Stimulated activated CD8-positive, alpha-beta memory T cell treated with anti-CD3 and anti-CD28 coated beads, Interleukin-15, amount 100 ng/mL, for 24 hours (primary cell): ENCODE measurements at places on chromosomes 1 and 21.

DNA sequence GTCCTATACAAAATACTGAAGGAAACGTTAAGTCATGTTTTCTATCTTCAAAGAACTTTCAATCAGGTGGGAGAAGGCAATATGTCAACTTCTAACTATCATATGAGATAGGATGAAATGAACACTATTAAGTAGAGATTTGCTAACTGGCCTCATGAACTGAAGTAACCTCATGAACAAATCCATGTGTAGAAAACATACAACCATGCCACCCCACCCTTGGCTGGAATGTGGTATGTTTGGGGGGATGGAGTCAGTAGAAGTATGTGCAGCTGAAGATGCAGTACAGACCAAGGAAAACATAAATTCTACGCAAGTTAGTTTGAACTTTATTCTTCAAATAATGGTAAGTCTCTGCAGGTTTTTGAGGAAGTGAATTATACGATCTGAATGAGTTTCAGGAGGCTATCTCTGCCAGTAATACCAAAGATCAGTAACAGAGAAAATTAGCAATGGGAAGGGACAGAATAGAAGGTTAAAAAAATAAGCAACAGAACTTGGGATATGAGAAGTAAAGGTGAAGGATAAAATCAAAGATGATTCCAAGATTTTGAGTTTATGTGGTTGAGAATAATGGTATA, 4.5 kb downstream of the TRMT1L start:
- no peak for DNase-seq

DNA sequence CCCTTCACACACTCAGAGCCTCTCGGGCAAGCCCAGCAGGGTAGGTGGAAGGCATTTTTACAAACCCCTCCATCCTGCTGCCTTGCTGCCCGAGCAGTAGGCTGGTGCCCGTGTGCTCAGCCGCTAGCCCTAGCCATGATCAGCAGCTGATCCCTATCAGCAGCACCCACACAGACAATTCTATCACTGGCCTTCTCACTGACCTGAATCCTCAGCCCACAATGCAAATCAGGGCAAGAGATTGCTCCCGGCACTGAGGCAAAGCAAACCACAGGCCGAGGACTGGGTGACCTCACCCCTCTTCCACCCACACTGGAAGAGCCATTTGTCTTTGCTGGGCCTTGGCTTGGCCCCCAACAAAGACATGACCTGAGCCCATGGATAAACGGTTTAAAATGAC, 895 bp upstream of the PDZK1 start:
- no peak for DNase-seq

- no peak for DNase-seq
Measured at GRCh38 chr1:62263814-62264353, 55.4 kb downstream of the KANK4 start.

DNA sequence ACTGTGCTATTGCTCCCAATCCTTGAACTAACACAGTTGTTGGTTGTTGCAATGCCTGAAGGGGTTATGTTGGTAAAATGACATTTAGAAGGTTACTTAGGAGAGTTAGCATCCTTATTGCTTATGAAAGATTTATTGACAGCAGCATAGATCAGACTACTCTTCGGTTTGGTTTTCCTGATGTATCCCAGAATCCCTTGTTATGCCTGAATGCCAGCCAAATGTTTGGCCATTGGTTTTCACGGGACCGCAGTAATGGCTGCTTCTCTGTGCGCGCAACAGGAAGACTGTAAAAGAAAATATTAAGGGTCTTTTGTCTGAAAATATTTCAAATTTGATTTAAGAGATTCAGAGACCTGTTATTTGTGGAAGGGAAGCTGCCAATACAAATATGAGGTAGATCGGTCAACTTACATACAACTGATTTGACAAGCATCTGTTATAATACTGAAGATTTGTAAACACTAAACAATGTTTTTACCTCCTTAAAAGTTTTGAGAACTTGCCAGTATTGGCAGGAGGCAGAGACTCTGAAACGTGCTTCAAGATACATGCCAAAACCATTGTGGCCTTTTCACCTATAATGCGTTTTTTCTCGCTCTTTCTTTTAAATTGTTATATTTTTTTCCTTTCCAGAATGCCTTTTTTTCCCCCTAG, 8.3 kb downstream of the NFIA start:
- DNase-seq = no peak

GRCh38 chr1:53016705-53017104, 45.3 kb upstream of the PODN start:
- no peak for DNase-seq

DNA sequence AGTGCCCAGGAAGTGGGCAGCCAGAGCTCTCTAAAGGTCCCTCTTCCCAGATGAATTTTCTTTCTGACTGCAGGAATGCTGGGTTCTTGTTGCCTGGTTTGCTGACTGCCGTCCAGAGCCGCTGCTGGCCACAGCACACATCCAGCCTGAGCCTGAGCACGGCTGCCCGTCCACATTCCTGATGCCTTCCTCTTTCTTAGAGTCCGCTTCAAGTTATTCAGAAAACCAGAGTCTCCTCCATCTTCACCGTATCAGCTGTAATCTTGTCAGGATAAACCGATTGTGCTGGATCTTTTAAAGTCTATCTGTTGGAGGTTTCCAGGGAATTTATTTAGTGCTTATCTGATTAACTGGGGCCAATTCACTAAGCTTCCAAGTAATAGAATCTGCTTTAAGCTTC, 84.8 kb upstream of the BCAR3 start:
- DNase-seq = no peak

DNA sequence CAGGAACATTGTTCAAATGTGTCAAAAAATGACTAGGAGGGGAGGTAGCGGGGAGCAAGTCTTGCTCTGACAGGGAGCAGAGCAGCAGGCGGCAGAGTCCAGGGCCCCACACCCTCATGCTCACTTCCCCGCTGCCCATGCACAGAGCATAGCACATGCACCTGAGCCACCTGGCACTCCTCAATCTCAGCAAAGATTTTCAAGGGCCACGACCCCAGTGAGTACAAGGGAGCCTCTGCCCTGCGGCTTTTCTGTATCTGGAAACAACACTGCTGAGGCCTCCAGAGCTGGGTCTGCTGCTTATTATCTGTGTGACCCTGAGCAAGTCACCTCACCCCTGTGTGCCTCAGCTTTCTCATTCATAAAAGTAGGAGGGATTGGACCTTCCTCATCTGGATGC, 1.1 kb upstream of the GJB3 start:
- DNase-seq = no peak

DNA sequence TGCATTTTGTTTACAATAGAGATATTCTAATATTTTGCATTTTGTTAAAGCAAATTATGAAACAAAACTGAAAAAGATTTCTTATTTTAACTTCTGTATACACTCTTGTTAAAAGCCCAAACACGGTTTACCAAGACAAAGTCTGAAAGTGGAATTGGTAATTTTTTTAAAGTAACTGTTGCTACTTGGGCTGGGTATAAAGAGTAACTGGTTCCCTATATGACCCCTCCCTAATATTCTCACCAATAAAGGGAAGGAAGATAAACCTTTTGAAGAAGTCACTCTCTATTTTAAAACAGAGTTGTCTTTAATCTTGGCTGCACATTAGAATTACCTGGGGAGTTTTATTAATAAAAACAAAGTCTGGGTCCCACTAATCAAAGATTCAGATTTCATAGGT, 27.4 kb downstream of the ARHGAP29 start:
- DNase-seq = no peak

- no peak for DNase-seq
Measured at GRCh38 chr1:64960731-64961130, 5.6 kb downstream of the JAK1 start.
